ENCODE measurements at places on chromosomes 2 and 18.

DNA sequence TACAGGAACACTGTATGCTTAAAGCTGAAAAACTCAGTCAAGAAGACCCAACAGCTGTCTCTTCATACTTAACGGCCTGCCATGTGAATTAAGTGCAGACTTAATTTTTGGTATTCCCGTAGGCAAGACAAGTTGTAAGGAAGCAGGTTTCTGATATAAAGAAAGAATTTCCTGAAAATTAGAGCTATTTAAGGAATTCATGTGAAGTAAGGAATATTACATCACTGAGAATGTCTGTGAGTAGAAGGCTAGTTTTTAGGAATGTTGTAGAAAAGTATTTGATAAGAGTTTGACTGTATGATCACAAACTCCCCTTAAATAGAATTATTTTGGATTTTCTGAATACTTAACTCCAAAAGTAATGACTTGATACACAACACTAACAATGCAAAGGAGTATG lies 51.0 kb downstream of the WDR33 start:
- no peak for DNase-seq

GRCh38 chr2:231696004-231696367 lies 12.3 kb upstream of the PTMA start:
- no peak for DNase-seq

- DNase-seq = no peak
Observed at GRCh38 chr2:229447227-229447626, 176.1 kb upstream of the PID1 start.

GRCh38 chr2:15520346-15520745 lies 40.8 kb downstream of the NBAS start:
- DNase-seq = no peak

DNA sequence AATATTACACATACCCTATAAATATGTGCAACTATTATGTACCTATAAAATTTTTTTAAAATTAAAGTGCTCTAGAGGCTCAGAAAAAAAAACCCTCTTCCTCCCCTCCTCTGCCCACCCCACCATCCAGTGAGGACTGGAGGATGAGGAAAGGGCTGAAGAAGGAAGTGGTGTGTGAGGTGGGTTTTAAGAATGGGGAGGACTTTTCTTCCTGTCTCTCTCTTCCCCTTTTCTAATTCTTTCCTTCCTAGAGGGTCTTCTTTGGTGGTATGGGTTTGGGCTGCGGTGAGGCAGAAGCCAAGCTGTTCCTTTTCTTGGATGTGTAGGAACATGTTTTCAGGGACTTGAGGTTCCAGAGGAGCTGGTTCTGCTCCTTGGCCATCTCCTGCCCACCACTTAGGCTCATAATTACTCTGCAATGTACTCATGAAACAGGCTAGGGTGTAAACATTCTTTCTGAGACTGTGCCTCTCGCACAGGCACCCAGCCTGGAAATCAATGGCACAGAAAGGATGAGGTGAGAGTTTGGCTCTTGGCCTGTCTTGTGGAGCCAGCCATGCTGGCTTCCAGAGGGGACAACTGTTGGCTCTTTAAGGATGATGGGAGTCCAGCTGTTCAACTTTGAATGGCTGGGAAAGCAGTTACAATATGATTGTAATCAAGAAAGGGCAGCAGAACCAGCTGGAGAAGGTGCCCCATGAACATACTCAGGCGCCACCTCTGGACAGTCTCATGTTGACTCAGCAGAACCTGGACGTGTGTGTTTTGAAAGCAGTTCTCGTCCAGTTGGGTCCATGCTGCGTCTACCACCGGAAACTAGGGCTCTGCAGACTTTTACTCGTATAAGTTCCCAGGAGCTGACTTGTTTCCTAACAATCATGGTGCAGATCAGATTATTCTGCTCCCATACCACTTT lies 38.3 kb downstream of the IL1RL2 start:
- DNase-seq = no peak

GRCh38 chr18:36770315-36770946 lies 58.4 kb downstream of the TPGS2 start:
- DNase-seq = no peak

DNA sequence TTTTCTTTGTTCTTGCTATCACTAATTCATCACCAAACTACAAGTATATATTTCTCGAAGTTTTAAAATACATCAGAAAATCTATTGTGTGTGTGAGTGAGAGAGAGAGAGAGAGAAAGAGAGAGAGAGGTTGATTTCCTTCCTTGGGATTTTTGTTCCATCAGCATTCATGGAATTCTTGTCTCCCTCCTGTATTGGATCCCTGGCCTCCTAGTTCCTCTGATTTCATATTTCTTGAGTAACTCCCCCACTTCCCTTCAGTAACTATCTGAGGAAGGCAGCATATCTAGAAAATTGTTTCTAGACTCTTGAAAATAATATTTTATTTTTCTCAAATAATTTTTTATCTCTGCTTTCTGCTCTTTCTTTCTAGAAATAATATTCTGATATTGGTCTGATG lies 13.3 kb upstream of the ACTR2 start:
- DNase-seq = no peak

- DNase-seq = no peak
Observed at GRCh38 chr18:38718365-38718901, 1152.8 kb upstream of the CELF4 start.

GRCh38 chr2:240689975-240690374 lies 1.7 kb upstream of the AQP12A start:
- DNase-seq = no peak

- no peak for DNase-seq
Observed at GRCh38 chr18:21031845-21032244, 79.8 kb downstream of the ROCK1 start.

- DNase-seq = no peak
Observed at GRCh38 chr2:231138699-231139098, 13.9 kb upstream of the HTR2B start.

- no peak for DNase-seq
Observed at GRCh38 chr2:239075918-239076758, 228.3 kb downstream of the TWIST2 start.

All from posterior vena cava (tissue), 2 donors.